ENCODE measurements at places on chromosomes 5 and 9.

DNA sequence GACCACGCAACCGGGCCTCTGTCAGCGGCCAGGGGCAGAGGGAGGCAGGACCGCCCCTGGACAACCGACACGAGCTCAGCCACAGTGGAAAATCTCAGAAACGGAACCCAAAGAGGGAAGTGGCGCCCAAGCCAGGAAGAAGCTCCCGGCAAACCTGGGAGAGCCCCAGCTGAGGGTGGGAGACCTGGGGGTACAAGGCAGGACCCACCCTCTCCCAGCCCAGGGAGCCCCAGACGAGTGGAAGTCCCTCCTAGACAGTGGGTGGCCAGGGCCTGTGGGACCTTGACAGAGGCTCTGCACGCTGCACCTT is 3.0 kb downstream of the SLC12A7 start:
- DNase-seq: no peak

GRCh38 chr9:34830068-34830467 is 120.1 kb upstream of the CCL21 start:
- no peak for DNase-seq

DNA sequence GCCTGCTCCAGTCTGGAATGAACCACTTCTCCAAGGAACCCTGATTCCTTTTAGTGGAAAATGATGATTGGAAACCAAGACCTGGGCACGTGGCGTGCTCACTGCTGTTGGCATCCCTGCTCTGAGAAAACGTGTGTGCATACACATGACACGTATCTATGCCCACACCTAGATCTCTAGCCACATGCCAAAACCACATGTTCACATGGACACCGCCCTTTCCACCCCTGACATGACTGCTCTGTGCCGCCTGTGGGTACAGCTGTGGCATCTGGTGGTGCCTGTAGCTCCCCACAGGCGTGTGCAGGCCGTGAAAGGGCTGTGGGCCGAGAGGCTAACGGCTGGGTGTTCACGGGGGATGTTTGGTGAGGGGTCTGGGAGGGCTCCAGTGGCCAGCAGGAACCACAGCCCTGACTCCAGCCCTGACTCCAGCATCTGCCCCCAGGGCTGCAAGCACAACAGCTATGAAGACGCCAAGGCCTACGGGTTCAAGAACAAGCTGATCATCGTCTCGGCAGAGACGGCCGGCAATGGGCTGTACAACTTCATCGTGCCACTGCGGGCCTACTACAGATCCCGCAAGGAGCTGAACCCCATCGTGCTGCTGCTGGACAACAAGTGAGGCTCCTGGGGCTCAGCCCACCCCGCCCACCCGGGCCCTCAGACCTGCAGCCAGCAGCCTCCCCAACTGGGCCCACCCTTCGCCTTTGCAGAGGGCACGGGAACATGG is 75.1 kb downstream of the KCNT1 start:
- DNase-seq: peak; percentile 29

- no peak for DNase-seq
These were observed 4.4 kb downstream of the GDNF start for GRCh38 chr5:37835380-37835973.

GRCh38 chr5:154593071-154593470 is 115.0 kb upstream of the HAND1 start:
- DNase-seq: no peak

- DNase-seq: no peak
These were observed 5.0 kb upstream of the FBXL7 start for GRCh38 chr5:15495026-15495425.

- DNase-seq: no peak
These were observed 168.6 kb upstream of the RGMB start for GRCh38 chr5:98604721-98605425.

GRCh38 chr5:7410936-7411511 is 15.1 kb downstream of the ADCY2 start:
- DNase-seq: no peak

GRCh38 chr5:150544611-150545219 is 36.8 kb downstream of the NDST1 start:
- DNase-seq: peak; percentile 32

DNA sequence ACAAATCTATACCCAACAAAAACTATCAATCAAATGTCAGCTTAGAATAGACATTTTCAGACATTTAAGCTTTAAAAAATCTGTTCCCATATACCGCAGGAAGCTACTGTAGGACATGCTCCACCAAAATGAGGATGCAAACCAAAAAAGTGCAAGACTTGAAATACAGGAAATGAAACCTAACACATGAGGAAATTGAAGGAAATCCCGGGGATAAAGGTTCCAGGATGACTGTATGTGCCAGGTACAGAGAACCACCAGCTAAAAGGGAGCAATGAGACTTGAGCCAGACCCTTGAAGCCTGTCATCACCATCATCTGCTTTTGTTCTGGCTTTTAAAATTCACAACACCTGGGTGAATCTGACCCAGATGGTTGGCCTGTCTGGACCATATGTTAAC is 21.4 kb downstream of the DIAPH1 start:
- DNase-seq: no peak

DNA sequence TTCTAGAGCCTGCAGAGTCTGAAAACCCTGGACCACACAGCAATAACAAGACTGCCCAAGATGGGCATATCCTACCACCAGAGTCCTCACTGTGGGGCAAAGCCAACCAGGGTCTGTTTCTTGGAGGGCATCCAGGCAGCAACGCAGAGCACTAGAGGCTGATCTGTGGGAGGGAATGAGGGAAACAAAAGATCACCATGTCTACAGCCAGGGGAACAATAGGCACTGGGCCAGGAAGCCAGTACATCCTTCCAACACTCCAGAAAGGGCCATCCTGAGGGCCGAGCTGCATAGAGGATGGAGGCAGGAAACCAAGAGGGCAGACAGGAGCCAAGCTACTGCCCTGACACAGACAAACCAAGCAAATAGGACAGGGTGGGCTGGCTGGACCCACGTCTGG is 416.1 kb upstream of the IRX4 start:
- DNase-seq: no peak

DNA sequence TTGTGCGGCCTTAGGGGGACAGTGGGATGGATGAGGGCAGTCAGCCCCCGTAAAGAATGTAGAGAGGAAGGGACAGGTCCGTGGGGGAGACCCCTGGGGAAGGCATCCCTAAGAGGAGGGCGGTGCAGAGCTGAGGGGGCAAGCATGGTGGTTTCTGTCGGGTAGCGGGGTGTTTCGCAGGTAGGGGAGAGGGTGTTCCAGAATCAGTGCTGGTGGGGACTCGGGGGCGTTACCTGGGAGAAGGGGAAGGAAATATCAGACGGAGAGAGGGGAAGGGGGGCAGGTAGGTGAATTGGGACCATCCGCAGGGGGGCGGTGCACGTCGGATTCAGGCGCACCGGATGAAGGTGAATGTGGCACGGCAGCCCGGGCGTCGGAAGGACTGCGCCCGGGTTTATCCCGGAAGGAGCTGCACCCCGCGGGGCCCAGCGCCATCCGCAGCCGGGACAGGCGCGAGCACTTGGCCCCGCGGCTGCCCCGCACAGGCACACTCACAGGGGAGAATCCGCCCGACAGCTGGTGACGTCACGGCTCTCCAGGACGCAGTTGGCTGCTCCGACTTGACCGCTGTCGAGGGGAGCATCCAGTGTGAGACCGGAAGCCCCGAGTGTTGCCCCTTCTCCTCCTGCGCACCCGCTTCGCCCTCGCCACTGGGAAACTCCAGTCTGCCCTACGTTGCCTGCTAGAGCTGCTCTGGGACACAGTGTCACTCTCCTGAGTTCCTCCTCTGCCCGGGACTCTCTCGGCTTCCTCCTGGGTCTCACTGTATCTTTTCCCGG is 1.3 kb downstream of the CD72 start:
- peak; percentile 62 for DNase-seq

GRCh38 chr5:122312591-122313406 is 762 bp downstream of the SNCAIP start:
- DNase-seq: no peak

GRCh38 chr5:160105686-160106360 is 13.4 kb downstream of the PWWP2A start:
- no peak for DNase-seq

DNA sequence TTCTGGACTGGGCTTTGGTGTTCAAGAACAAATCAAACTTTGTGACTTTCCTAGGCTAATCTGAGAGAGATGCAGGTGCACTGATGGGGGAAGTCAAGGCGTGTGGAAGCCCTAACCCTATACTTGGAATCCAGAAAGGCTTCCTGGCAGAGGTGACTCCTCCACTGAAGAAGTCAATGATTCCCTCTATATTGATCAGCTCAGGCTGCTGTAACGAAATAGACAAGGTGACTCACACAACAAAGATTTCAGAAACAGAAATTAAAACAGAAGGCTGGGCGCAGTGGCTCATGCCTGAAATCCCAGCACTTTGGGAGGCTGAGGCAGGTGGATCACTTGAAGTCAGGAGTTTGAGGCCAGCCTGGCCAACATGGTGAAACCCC is 69.6 kb upstream of the GGTA1 start:
- DNase-seq: no peak

DNA sequence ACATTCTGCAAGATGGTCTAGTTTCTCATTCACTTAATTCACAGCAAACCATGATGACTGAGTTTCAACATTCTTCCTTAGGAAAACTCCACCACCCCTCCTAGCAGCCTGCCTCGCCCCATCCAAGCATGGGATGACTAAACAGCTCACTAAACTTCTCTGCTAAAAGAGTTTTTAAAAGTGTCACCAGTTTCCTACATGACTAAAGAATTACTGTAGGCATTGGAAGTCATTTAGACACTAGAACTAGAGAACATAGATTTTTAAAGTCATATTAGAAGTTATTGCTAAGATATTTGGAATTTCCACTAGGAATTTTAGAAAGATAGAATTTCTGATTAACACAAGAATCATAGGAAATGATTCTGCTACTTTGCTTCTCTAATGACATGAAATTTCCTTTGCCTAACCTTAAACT is 5.5 kb upstream of the ESM1 start:
- DNase-seq: no peak

- no peak for DNase-seq
These were observed 124.6 kb downstream of the CAMK4 start for GRCh38 chr5:111348661-111349329.

GRCh38 chr9:136799079-136799853 is 3.1 kb downstream of the CCDC183 start:
- no peak for DNase-seq

- DNase-seq: no peak
These were observed 1255.2 kb downstream of the EFNA5 start for GRCh38 chr5:106415541-106415940.

GRCh38 chr9:6152788-6153187 is 62.8 kb upstream of the IL33 start:
- no peak for DNase-seq

DNA sequence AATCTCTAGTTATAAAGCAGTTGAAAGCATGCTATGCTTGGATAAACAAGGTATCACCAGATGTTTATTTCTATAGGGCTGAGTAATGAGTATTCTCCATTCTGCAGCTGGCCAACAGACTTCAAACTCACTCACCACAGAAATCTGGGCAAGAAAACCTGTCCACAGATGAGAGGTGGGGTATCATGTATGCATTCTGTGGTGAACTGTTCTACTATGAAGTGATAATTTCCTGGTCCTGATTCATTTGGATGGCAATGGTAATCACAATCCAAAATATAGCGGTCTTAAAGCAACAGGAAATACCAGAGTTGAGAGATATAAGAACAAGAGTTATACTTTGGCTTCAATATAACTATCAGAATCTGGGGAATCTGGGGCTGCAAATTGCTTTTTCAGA is 65.9 kb upstream of the EFNA5 start:
- no peak for DNase-seq

GRCh38 chr5:16922430-16922829 is 13.7 kb downstream of the MYO10 start:
- no peak for DNase-seq

GRCh38 chr9:17236147-17236546 is 101.3 kb downstream of the CNTLN start:
- no peak for DNase-seq

DNA sequence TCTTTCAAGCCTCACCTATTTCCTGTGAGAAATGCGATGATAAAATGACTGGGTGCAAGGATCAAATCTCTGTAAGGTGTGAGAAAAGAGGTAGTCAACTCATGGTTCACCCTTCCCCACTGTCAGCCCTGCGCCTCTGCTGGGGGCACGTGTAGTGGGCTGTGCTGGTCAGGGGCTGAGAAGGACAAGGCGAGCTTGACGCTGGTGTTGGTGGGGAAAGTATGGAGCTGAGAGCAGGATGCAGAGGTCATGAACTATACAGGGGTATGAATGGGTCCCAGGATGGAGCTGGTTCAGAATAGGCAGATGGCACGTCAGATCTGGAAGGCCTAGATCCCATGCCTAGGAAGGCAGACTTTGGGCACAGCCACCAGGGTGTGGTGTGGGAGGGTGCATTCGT is 20.6 kb downstream of the PITX1 start:
- DNase-seq: no peak

GRCh38 chr5:42301349-42301748 is 121.9 kb upstream of the GHR start:
- DNase-seq: no peak

GRCh38 chr9:76338418-76338817 is 55.8 kb downstream of the RFK start:
- DNase-seq: no peak

DNA sequence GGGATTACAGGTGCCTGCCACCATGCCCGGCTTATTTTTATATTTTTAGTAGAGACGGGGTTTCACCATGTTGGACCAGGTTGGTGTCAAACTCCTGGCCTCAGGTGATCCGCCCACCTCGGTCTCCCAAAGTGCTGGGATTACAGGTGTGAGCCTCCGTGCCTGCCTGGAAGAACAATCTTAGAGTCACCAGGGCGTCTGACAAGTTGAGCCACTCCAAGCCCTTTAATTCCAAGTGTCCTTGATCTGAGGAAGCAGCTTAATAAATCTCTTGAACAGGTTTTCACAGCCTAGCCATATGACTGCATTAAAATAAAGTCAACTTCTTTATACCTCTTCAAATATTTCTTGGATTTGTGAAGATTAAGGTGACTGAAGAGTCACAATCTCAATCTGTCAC is 31.5 kb downstream of the SLC44A1 start:
- no peak for DNase-seq

- DNase-seq: no peak
These were observed 11.0 kb downstream of the SPINK14 start for GRCh38 chr5:148179234-148179824.

- no peak for DNase-seq
These were observed 449.6 kb upstream of the BRINP1 start for GRCh38 chr9:119818726-119819435.

GRCh38 chr5:16673241-16674201 is 56.7 kb upstream of the RETREG1 start:
- no peak for DNase-seq

DNA sequence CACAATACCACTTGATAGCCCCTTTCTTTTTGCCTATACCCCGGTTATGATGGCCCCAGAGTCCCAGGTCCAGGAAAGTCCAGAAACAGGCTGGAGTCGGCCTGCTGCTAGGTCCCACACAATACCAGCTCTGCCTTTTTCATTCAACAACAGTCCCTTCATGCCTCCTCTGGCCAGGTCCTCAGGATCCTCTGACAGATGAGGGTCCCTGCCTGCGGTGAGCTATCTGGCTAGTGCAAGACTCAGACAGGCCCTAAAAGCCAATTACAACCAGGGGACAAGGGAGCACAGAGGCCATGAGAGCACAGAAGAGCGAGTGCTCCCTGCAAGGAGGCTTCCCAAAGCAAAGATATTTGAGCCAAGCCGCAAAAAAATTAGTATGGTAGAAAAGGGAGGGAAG is 84.8 kb upstream of the ZBTB43 start:
- DNase-seq: no peak

Measured in central memory CD8-positive, alpha-beta T cell (primary cell).